ENCODE measurements at places on chromosomes 3 and 15.

DNA sequence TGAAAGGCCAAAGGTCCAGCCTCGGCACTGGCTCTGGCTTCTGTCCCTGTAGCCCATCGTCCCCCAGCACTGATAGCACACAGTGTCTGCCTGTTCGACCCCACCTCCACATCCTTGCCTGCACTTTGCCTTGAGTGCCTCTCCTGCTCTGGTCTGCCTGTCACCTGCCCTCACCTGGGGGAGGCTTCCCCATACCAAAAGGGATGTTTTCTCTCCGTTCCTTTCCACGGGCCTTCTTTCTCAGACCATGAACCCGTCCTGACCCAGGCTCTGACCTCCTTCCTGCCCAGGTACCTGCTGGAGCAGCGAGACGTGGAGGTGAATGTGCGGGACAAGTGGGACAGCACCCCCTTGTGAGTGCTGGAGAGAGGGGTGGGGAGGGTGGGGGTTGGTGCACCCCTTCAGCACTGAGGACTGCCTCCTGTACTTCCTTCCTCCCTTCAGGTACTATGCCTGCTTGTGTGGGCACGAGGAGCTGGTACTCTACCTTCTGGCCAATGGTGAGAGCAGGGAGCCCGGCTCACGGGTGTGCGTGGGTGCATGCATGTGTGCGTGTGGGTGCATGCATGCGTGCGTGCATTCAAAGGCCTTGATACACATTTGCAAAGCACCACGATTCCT, 1.5 kb downstream of the ABTB1 start:
- DNase-seq: no peak

DNA sequence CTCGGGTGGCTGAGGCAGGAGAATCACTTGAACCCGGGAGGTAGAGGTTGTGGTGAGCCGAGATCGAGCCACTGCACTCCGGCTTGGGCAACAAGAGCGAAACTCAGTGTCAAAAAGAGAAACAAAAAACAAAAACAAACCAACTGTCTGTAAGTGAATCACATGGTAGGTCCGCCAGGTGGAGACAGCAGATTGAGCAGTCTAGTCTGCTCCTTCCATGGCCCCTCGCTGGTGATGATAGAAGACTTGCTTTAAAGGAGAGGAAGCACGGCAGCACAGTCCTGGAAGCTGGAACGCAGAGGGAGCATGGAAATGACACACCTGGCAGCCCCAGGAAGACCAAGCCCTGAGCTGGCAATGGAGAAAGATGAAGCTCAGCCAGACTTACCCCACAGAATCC, 31.4 kb upstream of the MGLL start:
- no peak for DNase-seq

DNA sequence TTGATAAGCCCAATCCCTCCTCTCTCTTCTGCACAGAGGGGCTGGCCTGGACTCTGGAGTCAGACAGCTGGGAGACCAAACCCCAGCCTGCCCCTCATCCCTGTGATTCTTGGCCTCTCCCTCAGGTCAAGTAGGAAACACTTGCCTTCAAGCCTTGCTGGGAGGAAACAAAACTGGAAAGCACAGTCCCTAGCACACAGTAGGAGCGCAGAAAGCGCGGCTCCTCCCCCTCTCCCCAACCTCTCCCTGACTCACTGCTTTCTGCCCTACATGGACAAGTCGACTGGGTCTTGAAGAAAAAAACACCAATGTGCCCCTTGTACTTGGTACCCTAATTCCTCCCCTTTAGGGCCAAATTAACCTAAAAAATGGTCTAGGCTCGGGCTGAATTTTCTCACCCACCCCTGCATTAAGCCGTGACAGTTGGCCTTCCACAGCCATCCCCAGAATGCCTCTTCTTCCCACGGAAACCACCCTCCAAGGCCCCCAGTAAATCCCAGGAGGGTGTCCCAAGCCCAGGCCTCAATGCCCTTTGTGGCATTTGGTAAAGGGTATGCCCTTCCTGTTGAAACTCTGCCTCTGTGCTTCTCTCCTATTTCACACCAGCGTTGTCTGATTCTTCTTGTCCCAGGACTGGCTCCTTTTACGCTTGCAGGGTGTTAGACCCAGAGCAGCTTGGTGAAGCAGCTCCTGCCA, 11.3 kb upstream of the RAF1 start:
- DNase-seq: no peak

- DNase-seq: peak; percentile 48
Observed at GRCh38 chr3:50388016-50388719, 28.8 kb upstream of the TMEM115 start.

DNA sequence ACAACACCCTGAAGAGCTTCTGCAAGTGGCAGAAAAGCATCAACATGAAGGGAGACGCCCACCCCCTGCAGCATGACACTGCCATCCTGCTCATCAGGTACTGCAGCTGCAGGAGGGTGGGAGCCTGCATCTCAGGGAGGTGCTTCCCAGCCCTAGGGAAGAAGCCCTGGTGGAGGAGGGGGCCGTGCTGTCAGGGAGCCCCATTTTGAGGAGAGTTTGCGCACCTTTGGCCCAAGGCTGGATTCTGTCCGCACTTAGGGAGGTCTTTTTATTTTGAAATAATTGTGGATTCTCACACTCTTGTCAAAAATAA, 42.1 kb downstream of the SAXO2 start:
- DNase-seq: no peak

GRCh38 chr15:40991355-40991754, 38.1 kb downstream of the CHAC1 start:
- DNase-seq: no peak
